ENCODE measurements at places on chromosomes 7 and 10.

- no peak for DNase-seq
These were observed 417.1 kb downstream of the GPAM start for GRCh38 chr10:111766464-111766863.

DNA sequence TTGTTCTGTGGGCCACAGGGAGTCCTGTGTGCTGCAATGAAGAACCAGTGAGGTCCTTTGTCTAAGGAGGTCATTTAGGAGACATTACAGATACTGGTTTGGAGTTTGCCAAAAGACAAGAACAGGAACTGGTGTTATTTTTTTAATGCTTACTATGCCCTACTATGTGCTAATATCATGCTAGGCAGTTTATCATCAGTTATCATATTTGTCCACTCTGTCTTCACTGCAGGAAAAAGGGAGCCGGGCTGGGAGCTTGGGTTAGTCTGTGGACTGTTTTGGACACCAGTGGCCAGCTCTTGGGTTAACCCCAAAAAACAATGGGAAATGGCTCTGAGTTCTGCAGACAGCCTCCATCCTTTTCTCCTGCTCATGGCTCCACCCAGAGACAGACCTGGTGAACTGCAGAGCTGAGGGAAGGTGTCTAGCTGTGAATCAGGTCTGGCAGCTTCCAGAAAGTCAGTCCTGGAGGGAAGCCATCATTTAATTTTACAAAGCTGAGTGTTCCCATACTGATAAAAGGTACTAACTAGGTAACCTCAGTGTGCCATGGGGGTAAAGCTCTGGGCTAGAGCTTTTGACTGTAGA, 101.2 kb upstream of the ZNF746 start:
- DNase-seq = no peak

GRCh38 chr7:92799446-92800211, 36.7 kb downstream of the CDK6 start:
- no peak for DNase-seq

DNA sequence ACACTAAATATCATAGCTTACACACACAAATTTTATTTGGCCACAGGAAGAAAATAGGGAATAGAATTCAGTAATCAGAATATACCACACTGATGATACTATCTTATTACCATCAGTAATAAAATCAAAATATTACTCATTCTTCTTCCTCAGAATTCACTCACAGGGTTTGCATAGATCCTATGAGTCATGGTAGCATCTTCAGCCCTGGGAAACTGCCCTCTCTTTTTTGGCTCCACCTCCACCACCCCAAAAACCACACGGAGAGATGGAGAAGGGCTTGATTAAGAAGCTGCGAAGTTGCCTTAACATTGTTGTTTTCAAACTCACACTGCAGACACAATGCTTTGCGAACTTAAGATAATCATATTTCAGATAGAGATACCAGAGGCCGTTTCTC, 154.1 kb upstream of the AHR start:
- no peak for DNase-seq

GRCh38 chr7:94400643-94401427, 6.1 kb downstream of the COL1A2 start:
- no peak for DNase-seq

GRCh38 chr7:116455009-116455408, 44.5 kb upstream of the CAV2 start:
- no peak for DNase-seq

- DNase-seq = no peak
These were observed 1.3 kb downstream of the LSM8 start for GRCh38 chr7:118185163-118185860.

- no peak for DNase-seq
These were observed 290.7 kb upstream of the KIAA1217 start for GRCh38 chr10:23918090-23918723.

GRCh38 chr10:123855008-123855684, 36.5 kb downstream of the CPXM2 start:
- no peak for DNase-seq

DNA sequence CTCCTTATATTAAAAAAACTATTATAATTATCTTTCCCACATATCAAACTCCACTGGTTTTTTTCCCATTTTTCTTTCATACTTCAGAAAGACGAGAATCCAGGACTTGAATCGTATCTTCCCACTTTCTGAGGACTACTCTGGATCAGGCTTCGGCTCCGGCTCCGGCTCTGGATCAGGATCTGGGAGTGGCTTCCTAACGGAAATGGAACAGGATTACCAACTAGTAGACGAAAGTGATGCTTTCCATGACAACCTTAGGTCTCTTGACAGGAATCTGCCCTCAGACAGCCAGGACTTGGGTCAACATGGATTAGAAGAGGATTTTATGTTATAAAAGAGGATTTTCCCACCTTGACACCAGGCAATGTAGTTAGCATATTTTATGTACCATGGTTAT, 15.9 kb downstream of the SRGN start:
- DNase-seq = no peak

DNA sequence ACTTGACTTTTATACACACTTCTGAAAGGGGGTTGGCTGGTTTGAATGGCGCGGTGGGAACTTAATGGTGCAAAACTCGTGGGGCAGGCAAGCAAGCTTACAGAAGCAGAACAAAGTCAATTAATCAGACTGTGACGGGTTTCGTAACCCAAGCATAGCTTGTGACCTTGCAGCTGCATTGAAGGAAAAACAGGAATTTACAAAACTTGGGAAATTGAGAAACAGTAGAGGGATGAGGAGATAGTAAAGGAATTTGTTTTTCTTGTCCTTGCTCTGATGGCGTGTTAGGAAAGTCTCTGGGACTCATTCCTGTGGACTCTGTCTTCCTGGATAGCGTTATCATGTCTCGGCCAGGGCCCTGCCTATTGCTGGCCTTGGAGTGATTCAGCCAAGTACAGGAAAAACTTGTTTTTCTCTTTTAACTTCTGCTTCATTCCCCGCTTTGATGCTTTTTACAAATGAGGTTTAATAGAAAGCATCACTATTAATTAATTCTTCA, 220.0 kb upstream of the KCND2 start:
- DNase-seq = no peak

DNA sequence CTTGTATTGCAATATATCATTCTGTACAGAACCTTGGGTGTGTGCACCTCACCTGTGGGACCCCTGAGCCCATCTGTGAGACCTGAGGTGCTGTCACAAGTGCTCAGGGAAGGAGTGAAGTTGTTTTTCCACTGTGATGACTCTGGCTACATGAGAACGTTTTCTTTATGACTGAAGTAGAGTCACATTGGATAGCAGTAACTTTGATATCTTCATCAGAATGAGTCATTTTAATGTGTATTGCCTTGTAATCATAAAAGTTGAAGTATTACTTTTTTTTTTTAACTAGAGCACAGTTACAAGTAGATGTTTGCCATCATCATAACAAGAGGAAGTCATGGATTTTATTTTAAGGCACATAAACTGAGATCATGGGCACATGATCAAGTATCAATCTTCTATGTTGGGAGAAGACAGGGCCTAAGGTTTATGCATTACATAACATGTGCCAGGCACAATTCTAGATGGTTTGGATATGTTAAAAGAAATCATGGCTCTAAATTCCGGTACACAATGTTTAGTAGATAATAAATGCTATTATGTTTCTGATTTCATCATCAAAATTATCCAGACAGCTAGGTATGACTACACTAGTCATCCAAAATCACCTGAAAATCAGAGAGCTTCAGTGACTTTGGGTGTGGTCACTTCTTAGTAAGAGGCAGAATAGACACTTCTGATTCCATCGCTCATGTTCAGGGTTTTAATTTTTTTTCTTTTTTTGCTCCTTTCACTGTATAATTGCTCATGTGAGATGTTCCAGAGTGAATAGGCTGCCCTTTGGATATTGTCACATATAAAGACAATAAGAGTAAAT, 82.7 kb upstream of the KLF6 start:
- DNase-seq = no peak

- no peak for DNase-seq
These were observed 6.7 kb upstream of the CREB5 start for GRCh38 chr7:28405662-28406061.

DNA sequence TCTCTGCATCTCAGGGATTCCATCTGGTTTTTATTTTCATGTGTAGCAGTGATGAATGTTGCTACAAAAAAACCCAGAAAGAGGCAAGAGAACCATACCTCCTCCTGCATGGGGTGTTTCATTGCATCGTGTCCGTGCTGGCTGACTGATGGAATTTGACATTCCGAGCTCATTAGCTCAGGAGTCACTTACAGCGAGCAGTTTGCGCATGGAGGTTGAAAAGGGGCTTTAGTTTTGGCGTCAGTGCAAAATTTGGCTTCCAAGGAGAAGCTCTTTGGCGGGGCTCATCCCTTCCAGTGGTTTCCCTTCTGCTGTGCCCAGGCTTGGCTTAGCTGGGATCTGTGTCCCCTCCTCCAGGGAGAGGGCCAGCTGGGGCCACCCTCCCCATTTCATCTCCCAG, 25.8 kb downstream of the EMX2 start:
- no peak for DNase-seq

GRCh38 chr10:123166618-123167017, 12.4 kb downstream of the BUB3 start:
- no peak for DNase-seq

DNA sequence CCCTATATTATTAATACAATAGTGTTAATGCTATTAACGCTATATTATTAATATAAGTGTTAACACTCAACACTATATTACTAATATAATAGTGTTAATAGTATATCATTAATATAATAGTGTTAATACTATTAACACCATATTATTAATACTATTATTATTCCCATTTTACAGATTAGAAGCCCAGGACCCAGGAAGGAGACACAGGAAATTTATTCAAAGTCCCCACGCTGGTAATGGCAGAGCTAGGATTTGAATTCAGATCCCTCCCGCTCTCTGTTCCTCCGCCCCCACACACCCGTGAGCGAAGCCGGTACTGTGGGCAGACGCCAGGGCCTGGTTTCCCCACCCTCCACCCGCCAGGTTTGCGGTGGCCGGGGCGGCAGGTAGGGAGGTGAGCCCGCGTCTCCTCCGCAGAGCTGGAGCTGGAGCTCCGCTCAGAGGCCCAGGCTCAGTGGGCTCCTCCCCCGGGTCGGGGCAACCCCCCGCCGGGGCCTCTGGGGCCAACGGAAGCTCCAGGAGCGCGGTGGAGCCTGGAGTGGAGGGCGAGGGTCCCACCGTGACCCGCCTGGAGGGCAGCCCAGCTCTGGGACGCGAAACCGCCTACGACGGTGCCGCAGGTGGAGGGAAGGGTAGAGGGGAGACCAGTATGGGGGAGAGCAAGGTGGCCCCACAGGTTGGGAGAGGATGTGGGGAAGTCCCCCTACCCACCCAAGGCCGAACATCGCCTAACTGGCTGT, at the start of gene TMEM225B:
Gene TMEM225B, plus strand, starts transcription at position 506 of the 740 bp plus-strand sequence. CDS start 6,122 bp downstream, outside the sequence.
- DNase-seq = no peak

GRCh38 chr10:7832060-7832459, 13.8 kb downstream of the TAF3 start:
- no peak for DNase-seq

GRCh38 chr10:5317547-5318107, 47.1 kb upstream of the UCN3 start:
- no peak for DNase-seq

- DNase-seq = no peak
These were observed 47.8 kb downstream of the ZFAND4 start for GRCh38 chr10:45624724-45625123.

- no peak for DNase-seq
These were observed 2.3 kb downstream of the IGF2BP3 start for GRCh38 chr7:23467806-23468525.

DNA sequence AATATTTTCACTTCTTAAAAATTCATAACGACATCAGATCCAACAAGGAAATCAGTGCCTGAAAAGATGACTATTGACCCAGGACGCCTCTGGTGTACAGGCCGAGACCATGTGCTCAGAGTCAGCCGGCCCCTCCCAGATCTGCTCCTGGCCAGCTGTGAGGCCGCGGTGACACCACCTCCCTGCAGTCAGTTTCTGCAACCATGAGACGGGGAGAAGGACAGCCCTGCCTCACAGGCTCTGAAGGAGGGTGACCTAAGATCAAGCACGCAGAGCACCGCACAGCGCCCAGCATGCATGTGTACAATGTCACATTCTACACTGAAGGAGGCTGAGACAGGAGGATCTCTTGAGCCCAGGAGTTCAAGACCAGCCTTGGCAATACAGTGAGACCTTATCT, 2.6 kb upstream of the GPER1 start:
- no peak for DNase-seq

DNA sequence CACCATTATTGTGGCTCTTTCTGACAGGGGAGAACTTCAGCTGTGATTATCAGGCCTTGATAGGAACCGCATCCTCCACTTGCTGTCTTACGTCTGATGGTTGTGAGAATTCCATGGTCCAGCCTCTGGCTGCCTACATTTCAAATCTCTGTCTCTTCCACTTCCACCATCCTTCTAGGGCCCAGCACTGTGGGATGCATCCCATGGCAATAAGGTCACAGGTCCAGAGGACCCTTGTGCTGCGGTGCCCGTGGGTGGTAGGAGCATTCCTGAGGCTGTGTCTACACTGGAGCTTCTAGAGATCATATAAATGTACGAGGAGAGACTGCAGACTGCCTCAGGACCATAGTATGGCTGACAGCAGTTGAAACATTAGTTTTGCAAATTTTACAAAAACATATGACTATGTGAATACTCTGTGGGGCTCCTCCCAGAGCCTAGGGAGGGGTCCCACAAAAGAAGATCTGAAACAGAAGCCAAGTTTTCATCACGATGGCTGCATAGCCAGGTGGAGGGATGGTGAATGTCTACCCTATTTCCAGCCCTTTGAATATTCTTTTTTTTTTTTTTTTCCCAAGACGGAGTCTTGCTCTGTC, 11.8 kb downstream of the CALML3 start:
- no peak for DNase-seq

- no peak for DNase-seq
These were observed 33.6 kb downstream of the ZNF22 start for GRCh38 chr10:45034301-45034700.

DNA sequence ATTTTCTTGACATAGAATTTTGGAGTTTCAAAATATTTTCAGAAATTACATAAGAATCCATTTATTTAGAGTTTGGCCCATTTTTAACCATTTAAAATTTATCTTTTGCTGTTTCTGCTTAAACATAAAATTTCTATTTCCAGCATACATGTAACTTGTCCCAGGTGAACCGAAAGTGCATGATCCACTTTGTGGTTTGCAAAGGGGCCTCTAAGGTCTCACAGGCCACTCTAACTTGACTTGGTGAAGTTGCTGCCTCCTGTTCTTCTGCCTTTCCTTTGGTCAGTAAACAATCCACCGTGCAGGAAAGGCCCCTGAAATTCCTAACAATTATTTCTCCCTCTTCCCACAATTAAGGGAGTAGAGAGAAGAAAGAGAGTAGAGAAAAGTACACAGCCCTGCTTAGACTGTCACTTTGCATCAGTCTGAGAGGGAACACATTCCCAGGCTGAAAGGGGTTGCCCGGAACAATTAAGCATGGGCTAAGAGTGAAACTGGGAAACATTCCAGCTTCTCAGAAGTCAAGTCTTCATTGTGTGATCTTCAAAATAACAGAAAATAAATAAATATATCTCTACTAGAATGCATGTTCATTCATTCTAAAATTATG, 79.5 kb upstream of the SEMA3A start:
- no peak for DNase-seq

DNA sequence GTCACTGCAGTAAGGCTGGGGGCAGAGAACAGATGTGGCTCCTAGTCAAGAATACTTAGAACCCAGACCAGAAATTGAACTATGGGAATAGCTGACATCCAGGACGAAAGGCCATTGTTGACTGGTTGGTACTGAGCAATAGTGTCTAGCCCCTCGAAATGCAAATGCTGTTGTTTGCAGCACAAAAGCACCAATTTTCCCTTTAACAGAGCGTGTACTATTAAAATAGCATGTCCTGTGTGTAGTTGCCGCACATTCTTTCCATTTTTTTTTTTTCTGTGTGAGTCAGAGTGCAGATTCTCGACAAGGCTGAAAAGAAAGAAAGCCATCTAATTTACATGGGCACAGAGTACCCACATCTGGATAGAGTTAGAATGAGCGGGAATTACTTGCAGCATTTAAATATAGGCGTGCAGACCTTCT, 302.4 kb downstream of the PTEN start:
- no peak for DNase-seq

Data from NCI-H1048 (cell line).